ENCODE measurements at places on chromosomes 16 and 17. TPM values are rescaled to one million over a fixed set of nuclear protein-coding genes. Genes with fewer than 3 reads are reported as not detected.

GRCh38 chr17:62703261-62703775, 75.8 kb downstream of the MRC2 start:
- no peak for DNase-seq

GRCh38 chr17:4939546-4939795, 375 bp downstream of the SLC25A11 start:
- DNase-seq: no peak

DNA sequence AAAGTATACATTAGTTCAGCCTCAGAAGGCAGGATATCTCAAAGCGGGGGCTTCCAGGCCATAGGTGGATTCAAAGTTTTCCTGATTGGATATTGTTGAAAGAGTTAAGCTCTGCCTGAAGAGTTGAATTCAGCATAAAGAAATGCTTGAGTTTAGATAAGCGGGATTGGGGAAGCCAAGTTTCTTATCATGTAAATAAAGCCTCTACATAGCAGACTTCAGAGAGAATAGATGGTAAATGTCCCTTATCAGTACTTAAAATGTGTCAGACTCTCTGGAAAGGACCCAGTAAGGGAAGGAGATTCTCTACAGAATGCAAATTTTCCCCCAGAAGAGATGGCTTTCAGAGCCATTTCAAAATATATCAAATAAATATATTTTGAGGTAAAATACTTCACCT, 423.5 kb downstream of the SHISA9 start:
- DNase-seq: no peak

DNA sequence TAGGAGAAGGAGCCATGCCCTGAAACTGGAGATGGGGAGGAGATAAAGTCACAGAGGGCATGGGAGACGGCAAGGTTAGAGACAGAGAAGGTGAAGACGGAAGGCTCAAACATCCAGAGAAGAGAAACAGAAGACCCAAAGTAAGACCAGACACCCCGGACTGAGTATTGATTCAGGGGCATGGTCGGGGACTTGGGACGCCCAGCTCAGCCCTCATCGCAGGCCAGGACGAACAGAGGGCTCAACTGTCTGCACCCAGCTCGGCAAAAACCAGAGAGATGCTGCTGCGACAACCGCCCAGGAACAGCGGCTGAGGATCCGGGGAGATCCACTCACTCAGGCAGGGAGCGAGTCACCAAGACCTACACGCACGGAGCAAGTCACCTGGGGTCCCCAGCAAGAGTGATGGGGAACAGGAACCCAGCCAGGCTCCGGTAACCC, 999 bp downstream of the XYLT1 start:
- no peak for DNase-seq

- no peak for DNase-seq
These were observed 467.2 kb downstream of the CDH8 start for GRCh38 chr16:61569028-61569427.

DNA sequence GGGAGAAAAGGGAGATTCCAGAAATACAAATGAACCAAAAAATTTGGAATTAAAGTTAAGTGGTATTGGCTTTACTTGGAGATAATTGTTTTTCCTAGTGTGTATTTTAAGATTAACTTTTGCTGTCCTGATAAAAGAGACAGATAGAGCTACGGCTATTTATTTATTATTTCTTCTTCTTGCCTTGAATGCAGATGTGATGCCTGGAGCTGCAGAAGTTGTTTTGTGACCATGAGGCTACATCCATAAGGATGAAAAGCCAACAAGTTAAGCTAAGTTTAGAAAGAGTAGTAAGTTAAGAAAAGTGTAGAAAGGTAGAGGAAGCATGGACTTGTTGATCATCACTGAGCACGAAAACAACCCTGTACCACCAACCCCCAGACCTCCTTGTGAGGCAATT, 41.7 kb downstream of the SOX9 start:
- no peak for DNase-seq

GRCh38 chr16:12026741-12027490, 50.4 kb downstream of the SNX29 start:
- DNase-seq: no peak

DNA sequence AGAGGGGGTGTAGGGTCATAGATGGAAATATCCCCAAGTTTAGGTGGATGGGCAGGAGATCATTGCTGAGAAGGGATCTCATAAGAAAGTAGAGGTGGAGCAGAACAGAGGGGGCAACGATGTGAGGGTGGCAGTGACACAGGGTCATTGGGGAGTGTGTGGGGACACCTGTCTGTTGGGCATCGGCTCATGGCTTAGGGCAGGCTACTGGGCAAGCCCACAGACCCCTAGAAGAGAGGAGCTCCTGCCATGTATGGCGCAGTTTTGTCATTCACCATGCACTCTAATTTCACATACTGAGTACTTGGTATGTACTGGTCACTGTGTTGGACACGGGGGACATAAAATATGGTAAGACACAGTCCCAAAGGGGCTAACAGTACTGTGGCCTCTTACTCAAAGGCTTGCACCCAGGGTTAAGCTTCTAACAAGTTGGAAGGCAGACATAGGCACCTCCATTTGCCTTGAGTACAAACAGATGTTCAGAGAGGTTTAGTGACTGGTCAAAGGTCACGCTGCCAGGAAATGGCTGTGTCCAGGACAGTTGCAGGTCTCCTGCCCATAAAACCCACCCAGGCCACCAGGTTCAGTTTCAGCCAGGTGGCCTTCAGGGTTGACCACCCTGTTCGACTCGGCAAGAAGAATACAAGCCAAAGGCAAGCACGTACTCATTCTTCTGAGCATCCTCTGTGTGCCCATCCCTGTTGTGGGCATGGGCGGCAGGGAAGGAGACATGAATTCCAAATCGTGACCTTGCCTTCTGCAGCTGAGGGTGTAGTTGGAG, 580.2 kb downstream of the KCNJ18 start:
- DNase-seq: no peak

- no peak for DNase-seq
These were observed 242.3 kb downstream of the CCDC182 start for GRCh38 chr17:57502811-57503241.

- DNase-seq: no peak
These were observed 97.1 kb downstream of the CDH11 start for GRCh38 chr16:65024767-65025178.

- no peak for DNase-seq
These were observed 14.7 kb upstream of the CMTR2 start for GRCh38 chr16:71303938-71304337.

Gene KRTAP9-4
- polyA plus RNA-seq: not detected

Gene NXPH3
- polyA plus RNA-seq: 1.5 TPM

Gene HEATR9
- not detected for polyA plus RNA-seq
